ENCODE measurements at places on chromosomes 5 and 9. TPM values are rescaled to one million over a fixed set of nuclear protein-coding genes. Genes with fewer than 3 reads are reported as not detected.

DNA sequence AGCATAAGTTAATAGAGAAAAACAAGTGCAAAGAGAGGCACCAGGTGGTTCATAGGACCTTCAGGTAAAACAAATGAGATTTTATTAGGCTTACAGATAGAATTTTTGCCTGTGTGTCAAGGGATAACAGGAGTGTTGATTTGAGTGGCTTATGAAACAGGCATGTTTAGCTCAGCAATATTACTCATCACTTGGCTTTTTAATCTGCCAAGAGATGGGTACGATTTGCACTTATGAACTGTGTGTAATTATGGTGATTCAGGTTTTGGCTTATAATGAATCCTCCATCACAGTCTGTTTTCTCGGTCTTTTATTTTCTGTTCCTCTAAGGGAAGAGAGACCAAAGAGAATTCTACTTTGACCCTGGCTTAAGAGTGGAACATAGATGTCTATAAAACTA, 199.3 kb downstream of the DMRTA1 start:
- DNase-seq, result peak; percentile 38

DNA sequence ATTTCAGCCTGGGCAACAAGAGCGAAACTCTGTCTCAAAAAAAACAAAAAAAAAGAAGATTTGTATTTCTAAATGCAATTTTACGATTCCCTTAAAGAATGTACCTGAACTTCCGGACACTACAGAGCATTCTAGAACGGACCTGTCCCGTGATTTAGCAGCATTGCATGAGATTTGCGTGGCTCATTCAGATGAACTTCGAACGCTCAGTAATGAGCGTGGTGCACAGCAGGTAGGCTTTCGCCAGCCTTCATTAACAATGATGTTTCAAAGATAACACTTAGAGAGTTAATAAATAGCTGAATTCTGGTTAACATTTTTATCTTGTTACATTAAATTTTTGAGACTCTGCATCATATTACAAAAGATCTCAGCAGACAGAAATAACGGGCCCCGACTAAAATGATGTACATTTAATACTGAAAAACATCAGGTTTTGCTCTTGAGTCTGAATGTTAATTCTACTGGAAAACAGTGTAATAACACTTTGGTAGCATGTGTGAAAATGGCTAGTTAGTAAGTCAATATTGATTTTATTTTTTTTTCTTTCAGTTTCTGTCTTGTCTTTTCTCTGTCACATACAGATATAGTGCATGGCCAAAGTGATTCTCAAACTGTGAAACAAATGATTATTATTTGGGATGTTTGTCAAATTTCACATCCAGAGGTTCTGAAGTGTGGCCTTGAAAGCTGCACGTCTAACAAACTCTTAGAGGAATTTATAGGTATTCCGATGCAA, 23.3 kb downstream of the CCNH start:
- no peak for DNase-seq

TMEM215 gene
- not detected for total RNA-seq

- DNase-seq, result no peak
Measured at GRCh38 chr9:27489087-27489876, 34.8 kb upstream of the IFNK start.

FAXDC2 gene
- total RNA-seq, result 25.4 TPM

GRCh38 chr5:36414869-36415282, 113.2 kb upstream of the RANBP3L start:
- peak; percentile 72 for DNase-seq

DNA sequence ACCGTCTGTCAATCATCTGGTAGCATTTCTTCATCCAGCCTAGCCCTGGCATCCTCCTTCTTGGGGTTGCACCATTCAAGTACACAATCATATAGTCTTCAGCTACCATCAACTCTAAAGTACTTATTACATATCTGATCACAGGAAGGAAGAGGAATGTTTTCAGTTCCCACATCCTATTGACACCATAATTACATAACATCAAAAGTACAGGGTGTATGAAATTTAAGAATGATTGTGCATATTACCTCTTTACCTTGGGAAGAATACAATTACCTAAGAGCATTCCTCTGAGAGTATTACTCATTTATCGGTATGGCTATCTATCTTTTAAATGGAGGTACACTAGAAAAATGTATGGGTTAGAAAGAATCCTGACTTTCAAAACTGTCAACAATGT, 126.8 kb upstream of the PCA3 start:
- DNase-seq, result no peak

MYMK gene
- total RNA-seq, result not detected

- DNase-seq, result no peak
Measured at GRCh38 chr9:136761545-136761981, 2.8 kb downstream of the LCN15 start.

- no peak for DNase-seq
Measured at GRCh38 chr5:118247458-118247857, 740.9 kb downstream of the DTWD2 start.

OSMR gene
- total RNA-seq, result 20.2 TPM

GRCh38 chr5:93454896-93455295, 126.1 kb downstream of the NR2F1-AS1 start:
- DNase-seq, result no peak

SHOC1 gene
- total RNA-seq, result not detected

GRCh38 chr5:115624994-115625393, 842 bp downstream of the TMED7 start:
- no peak for DNase-seq

NSG2 gene
- total RNA-seq, result not detected

DNA sequence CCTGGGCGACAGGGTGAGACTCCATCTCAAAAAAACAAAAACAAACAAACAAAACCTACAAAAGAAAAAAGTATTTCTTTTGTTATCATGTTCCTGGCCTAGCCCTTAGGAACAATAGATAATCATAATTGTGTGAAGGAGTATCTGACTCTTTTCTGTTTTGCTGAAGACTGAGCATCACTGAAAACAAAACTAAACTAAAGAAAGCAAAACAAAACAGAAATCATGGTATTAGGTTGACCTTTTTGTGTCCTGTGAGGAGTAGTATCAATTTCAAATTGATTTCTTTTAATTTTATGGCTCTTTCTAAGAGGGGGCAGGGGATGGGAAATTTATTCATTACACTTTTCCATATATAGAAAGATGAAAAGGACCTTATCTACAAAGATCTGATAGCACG, 246.0 kb downstream of the YTHDC2 start:
- DNase-seq, result no peak

GRCh38 chr5:73472116-73472515, 23.5 kb upstream of the FOXD1 start:
- DNase-seq, result no peak

PPP1R26 gene
- total RNA-seq, result 8.1 TPM

Data from LHCN-M2 (cell line).